Activated CD4-positive, alpha-beta memory T cell treated with anti-CD3 and anti-CD28 coated beads, Interleukin-2, amount 10 ng/mL, durations not matched to agents 7 days and 5 days (primary cell): ENCODE measurements at places on chromosomes 11 and 22. TPM values are rescaled to one million over a fixed set of nuclear protein-coding genes. Genes with fewer than 3 reads are reported as not detected.

The AQP11 gene
- 0.60 TPM for total RNA-seq

The C11orf42 gene
- not detected for total RNA-seq

The SERPIND1 gene
- total RNA-seq, result not detected

The P2RY6 gene
- total RNA-seq, result not detected

The DDI1 gene
- not detected for total RNA-seq

The OSM gene
- 107 TPM for total RNA-seq

The OPCML gene
- not detected for total RNA-seq

The OR51B2 gene
- not detected for total RNA-seq

The TEX12 gene
- total RNA-seq, result not detected

The DHCR7 gene
- 79.6 TPM for total RNA-seq

DNA sequence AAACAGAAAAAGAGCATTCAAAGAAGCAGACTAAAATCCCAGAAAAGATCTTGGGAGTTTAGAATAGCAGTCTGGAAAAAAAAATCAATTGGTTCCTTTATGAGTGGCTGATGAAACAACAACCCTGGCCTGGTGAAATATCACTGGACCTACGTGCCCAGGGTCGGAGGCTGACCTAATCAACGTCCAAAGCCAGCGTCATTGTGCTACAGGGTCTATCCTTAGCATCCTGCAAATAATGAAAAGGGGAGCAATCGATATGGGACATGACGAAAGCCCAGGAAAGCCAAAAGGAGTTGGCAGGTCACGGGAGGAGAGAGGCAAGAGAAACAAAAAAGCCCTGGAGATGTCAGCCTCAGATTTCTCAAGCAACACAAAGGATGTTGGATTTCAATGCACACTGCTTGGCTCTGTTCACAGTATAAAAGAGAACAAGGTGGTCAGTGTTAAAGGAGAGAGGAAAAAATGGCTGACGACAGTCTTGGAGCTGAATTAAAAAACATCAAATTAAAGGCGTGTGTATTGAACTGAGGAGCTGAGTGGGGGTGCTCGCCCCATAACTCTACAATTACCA is 148.8 kb downstream of the BLID start:
- no peak for DNase-seq

- DNase-seq, result peak; percentile 76
Measured at GRCh38 chr11:62324731-62325556, 12.3 kb upstream of the ASRGL1 start.

- DNase-seq, result no peak
Measured at GRCh38 chr11:19478891-19479290, 233.7 kb upstream of the NAV2 start.

GRCh38 chr11:130188047-130188446 is 28.5 kb downstream of the ST14 start:
- DNase-seq, result no peak

GRCh38 chr11:61540528-61540927 is 32.0 kb downstream of the LRRC10B start:
- DNase-seq, result no peak

DNA sequence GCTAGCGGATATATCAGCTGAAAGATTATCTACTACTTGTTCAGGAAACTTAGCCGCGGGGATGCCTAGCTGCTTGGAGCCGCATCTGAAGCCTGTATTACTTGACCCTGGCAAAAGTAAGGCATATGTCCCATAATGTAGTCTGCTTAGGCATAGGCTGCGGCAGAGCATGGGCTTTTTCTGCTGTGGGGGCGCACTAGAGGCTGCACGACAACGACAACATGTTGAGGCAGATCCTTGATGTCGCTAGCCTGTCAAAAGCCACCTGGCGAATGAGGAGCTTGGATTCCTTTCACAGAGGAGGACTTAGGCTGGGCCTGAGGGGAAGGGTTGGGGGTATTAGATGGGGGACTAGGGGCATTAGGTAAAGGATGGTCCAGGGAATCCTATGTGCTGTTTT is 1.1 kb upstream of the OR52N2 start:
- no peak for DNase-seq

DNA sequence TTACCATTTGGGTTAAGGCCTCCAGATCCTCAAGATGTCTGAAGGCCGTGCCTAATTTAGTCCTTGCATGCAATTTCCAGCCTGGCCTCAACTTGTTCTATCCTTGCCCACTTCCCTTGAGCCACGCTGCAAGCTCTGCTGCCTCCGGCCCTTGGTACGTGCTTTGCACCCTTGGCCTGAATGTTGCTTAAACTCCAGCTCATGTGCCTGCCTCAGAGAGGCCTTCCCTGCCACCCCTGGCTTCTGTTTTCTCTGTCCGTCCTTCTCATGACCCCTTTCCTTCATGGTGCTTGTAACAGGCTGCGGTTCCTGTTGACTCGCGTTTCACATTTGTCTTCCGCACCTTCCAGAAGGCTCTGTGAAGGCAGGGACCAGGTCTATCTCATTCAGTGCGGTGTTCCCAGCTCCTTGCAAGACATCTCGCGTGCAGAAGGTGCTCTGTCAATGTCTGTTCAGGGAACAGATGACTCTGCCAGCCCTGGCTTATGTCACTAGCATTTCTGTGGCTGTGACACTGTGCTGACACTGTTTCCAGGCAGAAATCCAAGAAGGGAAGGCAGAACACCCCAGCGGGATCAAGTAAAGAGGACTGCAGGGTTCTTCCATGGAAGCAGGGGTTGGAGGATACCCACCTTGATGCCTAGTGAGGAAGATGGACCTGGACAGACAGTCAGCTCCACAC is 61.8 kb downstream of the FBLN1 start:
- DNase-seq, result no peak

- no peak for DNase-seq
Measured at GRCh38 chr11:71372693-71373657, 75.2 kb downstream of the DHCR7 start.

- peak; percentile 50 for DNase-seq
Measured at GRCh38 chr22:29716814-29717545, 2.8 kb upstream of the CABP7 start.

GRCh38 chr22:33896154-33896553 is 24.1 kb downstream of the LARGE1 start:
- DNase-seq, result no peak

DNA sequence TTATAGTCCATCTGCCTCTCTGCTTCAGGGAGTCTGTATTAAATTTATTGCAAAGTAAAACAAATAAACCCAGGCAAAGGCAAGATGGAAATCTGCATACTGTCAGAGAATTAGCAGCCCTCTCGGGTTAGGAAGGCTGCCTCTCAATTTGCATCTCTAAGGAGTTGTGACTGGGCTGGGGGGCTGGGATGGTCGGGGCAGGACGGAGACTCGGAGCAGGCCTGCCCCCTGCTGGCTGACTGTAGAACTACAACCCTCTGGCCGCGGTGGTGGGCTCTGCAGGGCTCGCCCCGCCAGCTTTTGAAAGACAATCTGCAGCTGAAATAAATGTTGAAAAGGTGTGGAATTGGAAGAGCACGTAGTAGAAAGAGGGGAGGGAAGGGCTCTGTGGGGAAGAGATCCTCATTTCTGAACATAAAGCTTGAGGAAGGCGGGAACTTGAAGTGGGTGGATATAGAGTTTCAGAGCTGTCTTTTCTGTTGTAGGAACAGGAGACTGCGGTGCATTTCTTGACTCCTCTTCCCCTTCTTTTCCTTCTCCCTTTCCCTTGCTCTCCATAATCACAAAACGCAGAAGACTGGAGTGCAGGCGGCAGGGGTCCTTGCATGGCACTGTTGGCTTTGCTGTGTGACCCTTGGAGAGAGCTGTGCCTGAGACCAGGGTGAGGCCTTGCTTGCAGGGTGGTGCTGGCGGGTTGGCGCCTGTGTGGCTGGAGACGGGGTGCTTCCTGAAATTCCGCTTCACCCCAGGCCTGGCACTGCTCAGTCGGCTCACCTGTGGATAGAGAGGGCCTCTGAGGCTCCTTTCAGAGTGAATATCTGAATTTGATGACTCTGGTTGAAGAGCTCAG is 22.6 kb upstream of the PKNOX2 start:
- peak; percentile 51 for DNase-seq

- peak; percentile 80 for DNase-seq
Measured at GRCh38 chr11:64859542-64860414, 15.3 kb upstream of the CDC42BPG start.

- DNase-seq, result no peak
Measured at GRCh38 chr22:36587289-36588154, 58.6 kb upstream of the EIF3D start.

- no peak for DNase-seq
Measured at GRCh38 chr22:39777716-39778454, 115.7 kb downstream of the ENTHD1 start.

DNA sequence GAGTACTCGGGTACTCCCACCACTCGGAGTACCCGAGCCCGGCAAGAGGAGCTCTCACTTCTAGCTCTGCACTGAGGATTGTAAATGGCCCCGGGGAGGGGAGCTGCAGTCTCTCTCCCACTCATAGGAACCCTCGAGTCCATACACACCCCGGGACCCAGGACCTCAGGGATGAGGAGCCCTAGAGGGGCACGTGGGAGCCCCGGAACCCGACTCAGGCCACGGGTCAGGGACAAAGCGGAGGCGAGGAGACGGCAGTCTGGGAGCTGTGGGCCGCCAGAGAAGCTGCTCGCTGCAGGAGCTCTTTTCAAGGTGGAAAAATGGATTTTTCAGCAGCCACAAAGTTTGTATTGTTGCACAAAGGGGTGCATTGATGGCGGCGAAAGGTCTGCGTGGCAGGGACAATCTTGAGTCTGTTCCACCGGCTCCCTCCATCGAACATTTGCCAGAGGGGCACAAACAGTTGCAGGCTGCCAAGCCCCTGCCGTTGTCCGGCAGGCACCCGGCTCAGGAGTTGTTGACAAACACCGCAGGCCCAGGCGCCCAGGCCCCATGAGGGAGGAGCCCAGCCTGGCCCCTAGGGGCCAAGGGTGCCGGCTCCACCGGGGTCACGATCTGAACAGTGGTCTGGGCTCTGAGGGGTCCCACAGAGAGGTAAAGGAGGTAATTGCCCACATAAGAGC is 5.7 kb upstream of the FLI1 start:
- no peak for DNase-seq

GRCh38 chr22:19779685-19780268 is 19.2 kb downstream of the TBX1 start:
- DNase-seq, result no peak

GRCh38 chr11:121755191-121755590 is 302.4 kb upstream of the SORL1-AS1 start:
- DNase-seq, result no peak

DNA sequence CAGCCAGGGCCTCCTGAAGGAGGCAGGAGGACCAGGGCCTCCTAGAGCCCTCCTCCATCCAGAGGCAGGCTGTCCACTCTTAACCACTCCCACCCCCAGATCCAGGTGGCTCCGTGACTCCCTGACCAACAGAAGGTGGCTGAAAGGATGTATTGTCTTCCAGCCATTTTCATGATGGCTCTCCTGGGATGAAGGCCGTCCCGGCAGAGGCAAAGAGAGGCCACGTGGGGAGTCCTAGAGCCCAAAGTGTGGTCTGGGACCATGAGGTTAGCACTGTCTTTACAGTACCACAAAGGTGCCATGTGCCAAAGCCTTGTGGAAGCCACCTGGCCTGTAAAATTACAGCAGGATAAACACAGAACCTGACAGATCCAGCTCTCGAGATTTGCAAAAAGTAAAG is 42.3 kb downstream of the DUSP8 start:
- DNase-seq, result no peak

- no peak for DNase-seq
Measured at GRCh38 chr11:132982772-132983640, 549.3 kb downstream of the OPCML start.

DNA sequence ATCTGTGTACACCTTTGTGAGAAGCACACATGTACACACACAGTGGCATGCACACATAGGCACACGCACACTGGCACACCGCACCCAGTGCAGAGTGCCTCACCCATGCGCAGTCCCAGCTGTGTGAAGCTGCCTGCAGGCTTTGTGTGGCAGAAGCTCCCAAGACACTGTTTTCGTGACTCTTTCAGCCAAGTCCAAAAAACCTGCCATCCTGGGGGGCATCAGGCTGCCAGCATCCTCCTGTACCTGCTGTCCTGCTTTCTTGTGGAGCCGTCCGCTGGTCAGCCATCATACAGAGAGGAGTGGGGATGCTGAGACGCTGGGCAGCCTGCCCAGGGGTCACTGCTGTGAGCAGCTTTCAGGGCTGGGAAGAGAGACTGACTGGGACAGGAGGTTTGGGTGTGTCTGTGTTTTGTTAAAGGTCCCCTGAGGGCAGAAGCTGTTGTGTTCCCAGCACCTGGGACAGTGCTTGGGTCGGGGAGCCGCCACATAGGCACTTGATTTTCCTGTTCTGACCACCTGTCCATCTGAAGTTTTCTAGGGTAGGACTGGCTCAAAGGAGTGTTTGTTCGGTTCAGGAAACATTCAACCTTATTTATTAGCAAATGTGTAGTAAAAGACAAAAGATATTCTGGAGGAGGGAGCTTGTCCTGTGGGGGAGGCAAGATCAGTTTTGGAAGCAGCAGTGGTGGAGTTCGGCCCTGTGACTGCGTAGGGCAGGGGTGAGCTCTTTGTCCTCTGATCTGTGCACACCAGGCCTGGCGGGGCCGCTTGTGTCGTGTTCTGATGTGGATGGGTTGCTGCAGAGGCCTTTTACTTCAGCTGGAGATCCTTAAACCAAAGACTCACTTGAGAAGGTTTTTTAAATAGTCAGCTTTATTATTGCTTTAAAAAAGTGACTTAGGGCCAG is 29.7 kb downstream of the AP2A2 start:
- no peak for DNase-seq

GRCh38 chr11:16773981-16774935 is 35.8 kb downstream of the C11orf58 start:
- no peak for DNase-seq

- DNase-seq, result peak; percentile 22
Measured at GRCh38 chr11:90476442-90477007, 253.7 kb upstream of the CHORDC1 start.

DNA sequence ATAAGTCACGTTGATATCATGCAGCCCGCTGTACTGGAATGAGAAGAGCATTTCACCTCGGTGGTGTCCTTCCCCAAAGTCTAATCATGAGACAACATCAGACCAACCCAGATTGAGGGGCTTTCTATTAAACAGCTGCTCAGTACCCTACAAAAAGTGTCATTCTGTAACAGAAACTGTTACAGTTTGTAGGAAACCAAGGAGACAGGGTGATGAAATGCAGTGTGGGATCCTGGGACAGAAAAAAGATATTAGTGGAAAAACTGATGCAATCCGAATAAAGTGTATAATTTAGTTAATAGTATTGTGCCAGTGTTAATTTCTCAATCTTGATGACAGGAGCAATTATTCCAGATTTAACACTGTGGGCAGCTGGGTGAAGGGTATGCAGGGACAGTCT is 128.0 kb downstream of the MICAL2 start:
- DNase-seq, result no peak

GRCh38 chr11:2510626-2511402 is 66.0 kb downstream of the KCNQ1 start:
- DNase-seq, result no peak

- DNase-seq, result no peak
Measured at GRCh38 chr11:123357353-123357989, 72.6 kb upstream of the GRAMD1B start.
